Activated CD4-positive, CD25-positive, alpha-beta regulatory T cell treated with anti-CD3 and anti-CD28 coated beads, Interleukin-2, amount 50 U/mL, for 72 hours (primary cell): ENCODE measurements at places on chromosomes 5 and 9.

DNA sequence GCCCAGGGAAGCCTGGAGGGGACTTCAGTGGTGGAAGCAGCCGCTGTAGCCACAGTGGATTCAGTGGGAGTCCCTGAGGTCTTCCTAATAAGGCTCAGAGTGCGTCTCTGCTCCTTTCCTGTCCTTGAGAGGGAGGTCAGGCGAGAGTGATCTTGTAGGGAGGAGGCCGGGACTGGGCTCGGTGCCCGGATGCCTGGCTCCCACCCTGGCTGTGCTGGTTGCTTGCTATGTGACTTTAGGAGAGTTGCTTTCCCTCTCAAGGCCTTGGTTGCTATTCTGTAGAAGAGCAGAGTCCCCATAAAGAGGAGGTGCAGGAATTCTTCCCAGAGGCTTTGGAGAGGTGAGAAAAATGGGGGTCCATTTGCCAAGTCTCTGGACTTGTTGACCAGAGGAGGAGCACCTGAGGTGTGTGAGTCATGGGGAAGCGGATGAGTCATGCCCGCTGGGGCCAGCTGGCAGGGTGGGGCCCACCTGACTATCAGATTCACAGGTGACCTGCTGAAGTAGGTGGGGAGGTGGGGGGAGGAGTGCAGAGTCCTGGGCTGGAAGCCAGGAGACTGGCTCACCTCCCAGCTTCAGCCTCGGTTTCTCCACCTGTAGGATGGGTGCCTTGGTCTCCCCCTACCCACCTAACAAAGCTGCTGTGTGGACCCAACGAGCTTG is 13.8 kb downstream of the GSN start:
- no peak for DNase-seq

DNA sequence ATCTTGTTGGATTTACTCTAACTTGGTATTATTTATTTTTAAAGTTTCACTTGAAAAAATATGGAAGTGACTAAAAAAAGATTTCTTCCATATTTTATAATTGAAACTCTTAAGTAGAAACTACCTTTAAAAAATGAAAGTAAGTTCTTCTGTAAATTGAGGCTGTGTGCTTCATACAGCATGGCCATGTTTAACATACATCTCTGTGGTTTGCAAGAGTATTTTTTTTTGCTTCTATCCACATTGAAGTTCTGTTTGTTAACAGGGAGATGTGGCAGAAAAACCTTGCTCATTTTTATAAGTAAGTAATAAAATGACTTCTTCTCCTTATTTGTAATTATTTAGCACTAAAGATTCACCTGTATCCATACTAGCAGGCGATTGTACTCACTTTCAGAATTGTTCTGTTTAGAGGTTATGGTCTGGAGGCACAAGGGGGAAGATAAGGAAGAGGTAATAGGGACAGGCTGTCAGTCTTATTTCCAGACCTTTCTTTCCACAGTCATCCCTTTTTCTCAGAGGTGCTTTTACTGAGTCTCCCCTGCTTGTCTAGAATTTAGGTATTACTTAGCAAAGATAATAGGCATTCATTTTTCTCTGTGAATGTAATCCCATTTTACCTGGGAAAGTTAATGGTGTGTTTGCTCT is 16.0 kb downstream of the FYB1 start:
- DNase-seq, result no peak

- no peak for DNase-seq
Measured at GRCh38 chr9:136831002-136831719, 11.1 kb upstream of the AJM1 start.

- peak; percentile 36 for DNase-seq
Measured at GRCh38 chr9:14428781-14429230, 114.9 kb upstream of the NFIB start.

- no peak for DNase-seq
Measured at GRCh38 chr5:52356311-52356918, 431.3 kb upstream of the ITGA1 start.

DNA sequence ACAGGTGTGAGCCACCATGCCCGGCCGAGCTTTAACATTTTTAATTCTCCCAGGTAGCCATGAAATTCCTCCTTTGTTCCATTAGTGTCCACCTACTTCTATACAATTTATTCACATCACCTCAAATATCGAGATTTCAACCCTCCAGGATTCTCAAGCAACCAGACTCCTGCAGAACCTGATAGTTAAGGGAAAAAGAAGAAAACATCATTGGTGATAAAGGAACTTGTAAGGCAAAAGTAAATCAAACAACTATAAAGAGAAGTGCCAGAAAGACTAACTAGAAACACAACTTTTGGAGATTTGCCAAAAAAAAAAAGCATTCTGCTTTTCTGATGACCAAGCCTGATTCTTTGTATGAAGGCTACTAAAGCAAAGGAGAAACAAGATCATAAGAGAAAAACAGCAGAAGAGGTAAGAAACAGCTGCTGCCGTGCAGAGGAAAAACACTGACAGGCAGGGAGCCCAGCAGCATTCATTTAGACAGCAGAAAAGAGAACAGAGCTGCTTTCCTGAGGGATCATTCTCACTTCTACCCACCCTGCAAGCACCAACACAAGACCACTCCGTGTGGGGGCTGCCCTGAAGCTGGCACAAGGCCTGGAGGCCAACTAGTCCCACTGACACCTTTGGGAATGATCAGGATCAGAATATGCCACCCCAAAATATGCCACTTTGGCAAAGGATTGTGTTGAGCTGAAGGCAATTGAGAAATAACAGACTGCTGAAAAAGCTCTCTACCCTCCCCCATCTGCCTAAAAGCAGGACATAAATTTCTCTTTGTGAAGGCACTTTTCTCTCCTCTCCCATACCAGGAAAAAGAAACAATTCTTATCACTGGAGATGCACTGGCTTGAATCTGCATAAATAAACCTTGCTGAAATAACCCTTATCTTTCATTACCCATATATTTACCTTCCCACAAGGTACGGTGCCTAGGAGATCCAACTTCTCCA is 75.1 kb downstream of the ALDH7A1 start:
- DNase-seq, result no peak

DNA sequence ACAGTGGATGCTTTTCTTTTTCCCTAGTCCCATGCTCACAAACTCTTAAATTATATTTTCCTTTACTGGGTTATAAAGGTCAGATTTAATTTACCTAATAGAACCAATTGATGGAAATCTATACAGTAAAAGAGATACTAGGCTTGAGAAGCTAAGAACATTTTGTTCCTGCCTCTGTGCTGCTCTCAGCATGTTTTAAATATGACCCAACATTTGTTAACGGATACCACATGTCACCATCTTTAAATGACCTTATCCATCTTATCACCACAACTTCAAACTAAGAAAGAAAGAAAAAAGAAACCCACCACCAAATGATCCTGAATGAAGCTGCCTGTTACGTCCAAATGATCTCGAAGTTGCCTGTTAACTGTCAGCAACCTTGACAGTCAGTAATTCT is 334.7 kb upstream of the ZNF608 start:
- no peak for DNase-seq

- no peak for DNase-seq
Measured at GRCh38 chr9:31135567-31135966, 1248.9 kb upstream of the ACO1 start.

DNA sequence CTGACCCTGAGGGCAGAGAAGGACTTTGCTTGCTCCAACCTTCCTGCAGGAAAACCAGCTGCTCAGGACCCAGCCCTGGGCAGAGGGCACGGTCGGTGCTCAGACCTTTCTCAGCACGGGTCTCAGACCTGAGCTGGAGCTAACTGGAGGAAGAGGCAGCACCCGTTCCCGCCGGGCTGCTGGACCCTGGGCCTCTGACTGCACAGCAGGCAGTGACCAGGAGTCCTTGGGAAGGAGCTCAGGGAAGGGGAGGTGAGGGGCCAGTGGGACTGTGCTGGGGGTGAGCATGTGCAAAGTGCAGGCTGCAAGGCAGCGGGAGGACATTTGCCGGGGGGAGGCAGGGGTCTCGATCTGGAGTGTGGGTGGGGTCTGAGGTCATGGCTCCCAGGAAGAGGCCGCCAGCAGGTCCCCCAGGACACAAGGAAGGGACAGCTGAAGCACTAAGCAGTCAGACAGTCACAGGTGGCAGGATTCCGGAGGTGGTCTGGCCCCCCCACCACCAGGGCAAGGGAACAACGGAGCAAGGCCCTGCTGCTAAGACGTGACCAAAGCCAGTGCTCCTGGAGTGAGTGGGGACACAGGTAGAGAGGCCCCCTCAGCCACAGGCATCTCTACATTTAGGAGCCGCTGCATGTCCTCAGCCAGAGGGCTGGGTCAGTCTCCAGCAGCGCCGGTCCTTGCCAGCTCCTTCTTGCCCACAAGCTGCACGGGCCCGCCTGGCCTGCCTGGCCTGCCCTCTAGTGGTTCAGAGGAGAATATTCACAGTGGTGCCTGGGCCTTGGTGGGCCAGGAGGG is 4.8 kb upstream of the DPM2 start:
- no peak for DNase-seq

GRCh38 chr9:92627651-92628050 is 42.3 kb downstream of the IPPK start:
- no peak for DNase-seq

DNA sequence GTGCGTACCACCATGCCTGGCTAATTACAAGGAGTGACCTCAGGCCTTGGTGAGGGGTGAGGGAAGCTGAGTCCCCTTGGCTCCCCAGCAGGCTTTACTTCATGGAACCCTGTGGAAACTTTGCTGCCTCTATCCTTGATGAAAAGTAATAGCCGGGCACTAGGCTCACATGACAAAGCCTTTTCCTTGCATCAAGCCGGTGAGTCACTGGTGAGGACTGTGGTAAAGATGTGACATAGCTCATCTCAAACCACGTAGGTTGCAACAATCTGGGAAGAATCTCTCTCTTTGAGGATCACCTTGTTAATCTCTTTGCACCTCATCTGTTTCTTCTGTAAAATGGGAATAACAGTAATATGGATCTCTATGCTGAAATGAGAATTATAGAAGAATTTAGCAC is 116.3 kb upstream of the SLC25A48 start:
- DNase-seq, result no peak

DNA sequence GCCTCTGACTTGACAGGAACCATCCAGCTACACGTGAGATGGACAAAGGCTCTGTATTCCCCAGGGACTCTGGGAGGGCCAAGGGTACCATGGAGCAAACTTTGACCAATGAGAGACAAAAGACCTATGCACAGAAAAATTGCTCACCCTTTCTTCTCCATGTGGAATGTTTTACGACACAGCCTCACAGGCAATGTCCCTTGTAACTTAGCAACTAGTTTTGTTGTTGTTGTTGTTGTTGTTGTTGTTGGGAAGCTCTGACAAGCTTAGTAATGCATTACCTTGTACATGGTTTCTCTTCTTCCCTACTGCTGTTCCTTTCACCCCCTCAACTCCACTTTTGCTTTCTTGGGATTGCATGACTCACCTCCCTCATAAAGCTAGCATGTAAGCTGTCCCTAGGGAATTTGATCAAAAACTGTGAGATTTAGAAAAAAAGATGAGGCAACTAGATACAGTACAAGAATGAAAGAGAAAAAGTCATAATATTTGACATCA is 550.9 kb downstream of the RAB3C start:
- DNase-seq, result no peak

- no peak for DNase-seq
Measured at GRCh38 chr5:107169867-107170266, 500.9 kb downstream of the EFNA5 start.

- DNase-seq, result no peak
Measured at GRCh38 chr5:147748590-147748989, 33.9 kb downstream of the JAKMIP2 start.

- DNase-seq, result no peak
Measured at GRCh38 chr5:159319363-159319762, 10.9 kb downstream of the IL12B start.

GRCh38 chr5:159956074-159956473 is 39.8 kb downstream of the ADRA1B start:
- DNase-seq, result no peak
